ENCODE measurements at places on chromosomes 7 and 10.

DNA sequence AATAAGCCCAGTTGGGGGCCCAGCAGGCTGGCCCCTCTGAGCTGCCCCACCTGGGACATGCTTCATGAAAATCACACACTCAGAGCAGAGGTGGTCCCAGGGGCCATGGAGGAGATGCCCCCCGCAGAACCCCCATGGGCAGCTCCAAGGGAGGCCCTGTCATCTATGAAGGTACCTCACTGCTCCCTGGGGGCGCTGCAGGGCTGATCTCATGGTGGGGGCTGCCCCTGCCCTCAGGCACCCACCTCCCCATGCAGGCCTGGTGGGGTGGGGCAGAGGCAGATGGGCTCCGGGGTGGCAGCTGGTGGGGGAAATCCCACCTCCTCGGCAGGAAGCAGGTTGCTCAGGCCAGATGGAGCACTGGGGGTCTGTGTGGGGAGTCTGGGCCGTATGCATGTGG is 60.5 kb downstream of the YKT6 start:
- no peak for DNase-seq

- no peak for DNase-seq
Observed at GRCh38 chr7:16934722-16935340, 53.0 kb upstream of the AGR3 start.

DNA sequence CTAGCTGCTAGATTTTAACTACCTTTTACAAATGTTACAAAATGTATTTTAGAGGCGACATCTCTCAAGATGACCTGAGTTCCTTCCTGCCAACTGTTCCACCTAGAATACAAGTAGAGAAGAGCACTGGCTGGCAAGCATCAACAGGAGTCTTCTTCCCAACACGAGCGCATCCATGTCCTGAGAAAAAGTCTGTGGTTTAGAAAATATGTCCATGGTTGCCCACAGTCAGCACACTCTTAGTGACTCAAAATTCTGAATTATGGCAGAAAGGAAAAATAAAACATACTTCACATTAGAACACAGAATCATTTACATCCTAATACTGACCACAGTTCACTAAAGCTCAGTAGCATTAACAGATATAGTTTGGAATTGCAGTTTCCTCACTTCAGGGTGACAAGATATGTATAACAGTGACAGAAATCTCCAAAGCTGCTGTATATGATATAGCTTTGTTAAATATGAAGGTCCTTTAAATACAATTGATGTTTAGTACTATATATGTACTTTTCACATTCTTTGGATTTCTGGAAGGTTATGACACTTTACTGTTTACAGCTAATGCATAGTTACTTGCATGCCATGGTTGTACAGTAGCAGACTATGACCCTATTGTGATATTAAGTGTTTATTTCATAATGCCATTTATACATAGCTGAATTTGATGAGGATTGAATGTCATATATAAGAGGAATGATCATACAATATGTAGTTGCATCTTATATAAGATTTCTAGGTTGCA is 327.1 kb downstream of the GFRA1 start:
- DNase-seq = no peak

DNA sequence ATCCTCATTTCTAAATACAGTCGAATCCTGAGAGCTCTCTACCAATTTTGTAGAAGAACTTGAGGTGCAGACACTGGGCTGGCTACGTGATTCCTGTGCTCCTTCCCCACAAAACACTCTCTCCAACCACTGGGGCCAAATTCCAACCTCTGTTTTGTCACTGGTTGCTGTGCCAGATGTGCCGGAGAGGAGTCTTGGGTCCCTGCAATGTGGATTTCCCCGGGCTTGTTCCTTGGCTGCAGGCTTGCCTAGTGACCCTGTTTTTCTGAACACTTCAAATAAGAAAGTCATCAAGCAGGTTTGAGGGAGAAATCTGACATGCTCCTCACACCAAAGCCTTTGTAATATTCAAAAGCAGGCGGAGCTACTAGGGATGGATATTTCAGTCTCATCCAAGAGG is 44.4 kb upstream of the AGBL3 start:
- DNase-seq = no peak

All from NCI-H1417 (cell line).